ENCODE measurements at places on chromosomes 4 and X. TPM values are rescaled to one million over a fixed set of nuclear protein-coding genes. Genes with fewer than 3 reads are reported as not detected.

Gene SOWAHD
- total RNA-seq = 9.6 TPM

Gene GK
- total RNA-seq = 46.3 TPM

Gene ATP10D
- 25.2 TPM for total RNA-seq

Gene AKAP14
- total RNA-seq = 4.8 TPM

Gene CRLF2
- 1.3 TPM for total RNA-seq

Gene PRR32
- not detected for total RNA-seq

Gene MAOB
- total RNA-seq = 23.4 TPM

Gene GYPA
- total RNA-seq = not detected

Gene CLGN
- total RNA-seq = 1.1 TPM

Gene HERC3
- 54.1 TPM for total RNA-seq

Gene MPC1L
- not detected for total RNA-seq

All from lower lobe of right lung (tissue), 2 donors.